Lower leg skin (tissue), 4 donors: ENCODE measurements at places on chromosomes 1 and 21. TPM values are rescaled to one million over a fixed set of nuclear protein-coding genes. Genes with fewer than 3 reads are reported as not detected.

The CDKN2C gene
- 20.0 TPM for total RNA-seq

The RRP1 gene
- total RNA-seq = 43.2 TPM

The TNFRSF14 gene
- 35.2 TPM for total RNA-seq

The AMY1C gene
- total RNA-seq = not detected

The GREM2 gene
- total RNA-seq = 0.30 TPM

The MXRA8 gene
- total RNA-seq = 37.4 TPM

The RNF11 gene
- total RNA-seq = 90.7 TPM

The TRABD2B gene
- 3.1 TPM for total RNA-seq

The PBX1 gene
- 24.1 TPM for total RNA-seq

The KRTAP13-2 gene
- not detected for total RNA-seq

The CHI3L1 gene
- total RNA-seq = 133 TPM

The PRKACB gene
- total RNA-seq = 6.3 TPM

The MYOG gene
- total RNA-seq = not detected
